ENCODE measurements at places on chromosomes 12 and 14. TPM values are rescaled to one million over a fixed set of nuclear protein-coding genes. Genes with fewer than 3 reads are reported as not detected.

The PGF gene
- total RNA-seq = 2.9 TPM

The ASCL1 gene
- total RNA-seq = not detected

The KITLG gene
- 9.6 TPM for total RNA-seq

DNA sequence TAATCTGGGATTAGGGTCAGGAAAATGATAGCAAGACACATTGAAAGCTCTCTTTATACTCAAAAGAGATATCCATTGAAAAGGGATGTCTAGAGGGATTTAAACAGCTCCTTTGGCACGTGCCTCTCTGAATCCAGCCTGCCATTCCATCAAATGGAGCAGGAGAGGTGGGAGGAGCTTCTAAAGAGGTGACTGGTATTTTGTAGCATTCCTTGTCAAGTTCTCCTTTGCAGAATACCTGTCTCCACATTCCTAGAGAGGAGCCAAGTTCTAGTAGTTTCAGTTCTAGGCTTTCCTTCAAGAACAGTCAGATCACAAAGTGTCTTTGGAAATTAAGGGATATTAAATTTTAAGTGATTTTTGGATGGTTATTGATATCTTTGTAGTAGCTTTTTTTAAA lies 25.4 kb upstream of the PLEKHD1 start:
- no peak for DNase-seq

DNA sequence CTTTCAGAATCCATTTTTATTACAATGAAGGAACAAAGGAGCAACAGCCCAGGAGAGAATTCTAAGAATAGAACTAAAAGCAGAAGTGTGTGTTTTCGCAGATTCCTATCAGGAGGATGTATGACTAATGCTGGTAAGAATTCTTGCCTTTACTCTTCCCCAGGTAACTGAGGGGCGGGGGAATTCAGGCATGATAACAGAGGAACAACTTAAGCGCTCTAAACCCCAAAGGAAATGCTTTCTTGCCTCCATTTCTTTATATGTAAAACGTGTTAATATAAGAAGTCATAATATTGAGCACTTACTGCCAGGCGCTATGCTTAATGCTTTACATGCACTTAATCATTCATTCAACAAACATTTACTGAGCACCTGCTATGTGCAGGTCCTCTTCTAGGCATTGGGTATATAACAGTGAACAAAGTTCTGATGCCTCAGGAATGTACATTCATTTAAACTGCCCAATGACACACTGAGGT lies 4.5 kb downstream of the HCAR1 start:
- DNase-seq = no peak

DNA sequence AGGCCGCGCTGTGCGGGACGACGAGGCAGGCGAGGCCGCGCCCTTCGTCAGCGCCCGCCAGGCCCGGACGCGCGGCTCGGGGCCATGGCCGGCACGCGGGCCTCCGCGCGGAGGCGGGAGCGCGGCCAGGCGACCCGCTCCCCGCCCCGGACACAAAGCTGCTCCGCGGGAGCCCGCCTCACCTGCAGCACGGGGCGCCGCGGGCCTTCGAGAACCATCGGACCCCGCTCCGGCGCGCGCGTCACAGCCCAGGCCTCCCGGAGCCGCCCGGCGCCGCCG lies 342 bp downstream of the DICER1 start:
- no peak for DNase-seq

The MYO1A gene
- 3.6 TPM for total RNA-seq

DNA sequence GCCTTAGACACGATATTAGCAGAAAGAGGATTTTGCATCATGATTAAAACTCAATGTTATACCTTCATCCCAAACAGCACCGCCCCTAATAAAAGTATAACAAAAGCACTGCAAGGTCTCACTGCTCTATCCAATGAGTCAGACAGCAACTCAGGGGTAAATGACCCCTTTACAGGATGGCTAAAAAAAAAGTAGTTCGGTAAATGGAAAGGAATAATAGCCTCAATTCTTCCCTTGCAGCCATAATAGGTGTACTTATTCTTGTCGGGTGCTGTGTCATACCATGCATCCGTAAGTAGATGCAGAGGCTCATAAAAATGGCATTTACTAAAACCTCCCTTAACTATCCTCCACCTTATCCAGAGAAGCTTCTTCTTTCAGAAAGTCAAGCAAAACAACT lies 53.9 kb upstream of the AP4S1 start:
- DNase-seq = no peak

The TRPV4 gene
- total RNA-seq = 3.5 TPM

The CFAP54 gene
- total RNA-seq = 0.71 TPM

DNA sequence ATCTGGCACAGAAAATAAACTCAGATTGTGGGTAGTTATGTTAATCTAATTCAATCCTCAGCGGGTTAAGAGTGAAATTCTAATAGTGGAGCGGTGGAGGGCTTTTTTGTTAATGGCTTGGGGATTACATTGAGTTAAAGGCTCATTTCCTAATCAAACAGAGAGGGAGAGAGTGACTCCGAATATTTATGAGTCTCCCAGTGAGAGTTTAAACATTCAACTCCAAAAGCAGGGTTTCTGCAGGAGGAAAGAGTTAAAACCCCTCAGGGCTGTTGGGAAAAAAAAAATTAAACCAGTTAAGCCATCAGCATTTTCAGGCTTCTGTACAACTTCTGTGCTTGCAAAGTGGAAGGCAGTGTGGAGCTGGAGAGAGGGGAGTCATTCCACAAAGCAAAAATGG lies 62.1 kb upstream of the ESRRB start:
- DNase-seq = no peak

The SERPINA10 gene
- total RNA-seq = not detected

DNA sequence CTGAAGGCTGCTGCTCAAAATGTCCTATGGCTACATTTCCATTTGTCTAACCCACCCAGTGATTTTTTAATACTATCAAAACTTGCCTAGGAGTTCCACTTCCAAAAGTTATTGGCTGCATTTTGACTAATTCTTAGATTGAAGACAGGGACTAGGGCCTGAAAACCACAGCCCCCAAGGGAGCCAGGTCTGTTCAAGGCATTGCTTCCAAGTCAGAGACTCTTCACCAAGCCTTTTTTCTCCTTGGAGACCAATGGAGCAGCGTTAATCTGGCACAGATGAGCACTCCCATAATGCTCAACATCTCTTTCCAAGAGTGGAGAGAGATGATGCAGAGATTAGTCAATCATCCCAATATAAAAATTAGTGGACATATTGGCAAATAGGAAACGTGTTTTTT lies 112.5 kb upstream of the HIF1A start:
- no peak for DNase-seq

- DNase-seq = no peak
Observed at GRCh38 chr14:41285186-41285748, 321.4 kb upstream of the LRFN5 start.

Measured in mesenteric fat pad (tissue), 1 donor.